ENCODE measurements at places on chromosomes 16 and 17.

DNA sequence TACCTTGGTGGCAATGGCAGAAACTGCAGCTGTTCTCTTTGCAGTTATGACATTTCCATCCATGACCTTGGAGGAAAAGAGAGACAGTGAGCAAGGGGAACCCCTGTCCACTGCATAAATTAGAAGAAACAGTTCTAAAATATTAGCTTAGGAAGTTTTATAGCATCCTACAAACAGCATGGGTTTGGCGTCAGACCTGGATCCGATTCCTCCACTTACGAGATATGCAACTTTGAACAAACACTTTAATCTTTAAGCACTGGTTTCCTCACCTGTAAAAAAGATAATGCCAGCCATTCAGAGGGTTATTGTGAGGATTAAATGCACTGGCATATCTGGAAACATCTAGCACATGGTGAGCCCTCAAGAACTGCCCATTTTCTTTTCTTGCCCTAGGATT is 2.6 kb downstream of the CRYM start:
- DNase-seq: no peak

- DNase-seq: no peak
These were observed 17.4 kb upstream of the ZNHIT3 start for GRCh38 chr17:36468903-36469635.

DNA sequence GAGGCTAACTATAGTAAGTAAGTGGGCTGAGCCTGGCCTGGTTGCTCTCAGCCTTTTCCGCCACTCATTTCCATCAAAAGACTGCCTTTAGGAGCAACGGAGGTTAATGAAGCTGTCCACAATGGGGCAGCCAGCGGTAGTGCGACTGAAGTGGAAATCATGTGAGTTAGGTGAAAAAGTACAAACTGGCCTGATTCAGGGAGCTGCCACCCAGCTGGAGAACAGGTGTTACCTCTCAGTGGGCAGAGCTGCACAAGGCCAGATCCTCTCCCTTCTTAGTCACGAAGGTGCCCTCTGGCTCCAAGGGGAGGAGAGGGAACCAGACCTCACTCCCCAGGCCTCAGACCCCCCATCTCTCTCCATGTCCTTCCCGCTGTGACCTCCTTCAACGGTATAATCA is 34.4 kb upstream of the CDRT4 start:
- no peak for DNase-seq

DNA sequence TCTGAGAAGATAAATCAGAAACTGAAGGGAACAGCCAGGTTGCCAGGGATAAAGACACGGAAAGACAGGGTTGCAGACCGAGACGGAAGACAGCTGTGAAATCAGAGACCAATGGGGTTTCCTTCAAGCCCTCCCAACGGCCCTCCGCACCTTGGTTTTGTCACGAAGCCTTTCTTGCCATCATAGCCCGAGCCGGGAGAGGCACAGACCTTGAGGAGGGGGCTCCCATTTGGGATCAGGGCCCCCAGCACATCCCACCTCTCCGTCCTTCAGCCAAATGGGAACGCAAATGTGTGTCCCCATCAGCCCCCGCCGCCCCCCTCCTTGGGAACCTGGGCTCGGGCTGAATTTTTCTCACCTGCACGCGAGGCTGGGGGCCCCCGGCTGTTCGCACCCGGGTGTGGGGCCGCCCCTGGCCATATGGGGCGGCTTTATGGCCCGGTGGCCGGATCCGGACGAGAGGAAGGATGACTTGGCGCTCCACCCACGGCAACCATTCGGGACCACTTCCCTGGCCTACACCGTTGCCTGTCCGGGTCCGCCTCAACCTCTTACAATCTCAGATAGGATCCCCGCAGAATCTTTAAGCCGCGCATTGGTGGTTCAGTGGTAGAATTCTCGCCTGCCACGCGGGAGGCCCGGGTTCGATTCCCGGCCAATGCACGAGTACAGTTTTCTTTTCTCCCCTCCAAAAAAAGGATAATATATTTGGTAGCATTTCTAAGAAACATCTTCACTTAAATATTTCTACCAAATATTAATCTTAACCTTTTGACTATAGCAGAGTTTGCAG is 1.4 kb upstream of the HES7 start:
- DNase-seq: peak; percentile 84

DNA sequence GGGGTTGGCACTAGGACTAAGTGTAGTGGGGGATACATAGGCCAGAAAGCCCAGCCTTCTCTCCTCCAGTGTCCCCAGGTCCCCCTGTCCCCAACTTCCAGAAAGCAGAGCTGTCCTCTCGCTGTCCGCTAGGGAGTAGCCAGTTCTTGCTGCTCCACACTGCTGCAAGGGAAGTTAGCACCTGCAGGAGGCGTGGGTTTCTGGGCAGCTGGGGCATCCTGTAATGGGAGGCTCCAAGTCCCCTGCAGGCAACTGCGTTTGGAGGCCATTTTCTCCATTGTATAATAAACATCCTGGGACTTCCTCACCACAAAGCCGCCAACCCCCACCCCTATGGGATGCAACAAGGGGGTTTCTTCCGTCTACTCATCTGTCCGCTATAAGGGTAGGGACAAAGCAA is 1.7 kb downstream of the RPRML start:
- DNase-seq: no peak

DNA sequence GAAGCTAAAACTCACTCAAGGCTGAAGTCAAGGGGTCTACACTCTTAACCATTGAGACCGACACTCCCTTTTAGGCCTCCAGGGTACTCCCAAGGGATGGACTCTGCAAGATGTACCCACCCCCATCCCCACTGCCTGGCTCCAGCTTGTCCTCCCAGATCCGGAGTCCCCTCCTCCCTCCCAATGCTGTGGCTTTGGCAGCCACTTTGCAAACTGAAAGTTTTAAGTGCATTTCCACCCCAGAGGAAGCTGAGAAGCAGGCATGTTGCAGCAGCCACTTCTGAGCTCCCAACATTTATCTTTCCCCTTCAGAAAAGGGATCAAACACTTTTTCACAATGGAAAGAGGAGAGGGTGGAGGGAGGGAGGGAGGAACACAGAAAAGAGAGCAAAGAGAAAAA is 115.2 kb downstream of the COPRS start:
- no peak for DNase-seq

- no peak for DNase-seq
These were observed 158.1 kb upstream of the CIBAR2 start for GRCh38 chr16:85270374-85270773.

GRCh38 chr17:16417896-16418684 is 2.7 kb downstream of the TRPV2 start:
- no peak for DNase-seq

- DNase-seq: no peak
These were observed 22.2 kb upstream of the RAB11FIP4 start for GRCh38 chr17:31369266-31369665.

- peak; percentile 43 for DNase-seq
These were observed 862 bp downstream of the DCAKD start for GRCh38 chr17:45050481-45051059.

DNA sequence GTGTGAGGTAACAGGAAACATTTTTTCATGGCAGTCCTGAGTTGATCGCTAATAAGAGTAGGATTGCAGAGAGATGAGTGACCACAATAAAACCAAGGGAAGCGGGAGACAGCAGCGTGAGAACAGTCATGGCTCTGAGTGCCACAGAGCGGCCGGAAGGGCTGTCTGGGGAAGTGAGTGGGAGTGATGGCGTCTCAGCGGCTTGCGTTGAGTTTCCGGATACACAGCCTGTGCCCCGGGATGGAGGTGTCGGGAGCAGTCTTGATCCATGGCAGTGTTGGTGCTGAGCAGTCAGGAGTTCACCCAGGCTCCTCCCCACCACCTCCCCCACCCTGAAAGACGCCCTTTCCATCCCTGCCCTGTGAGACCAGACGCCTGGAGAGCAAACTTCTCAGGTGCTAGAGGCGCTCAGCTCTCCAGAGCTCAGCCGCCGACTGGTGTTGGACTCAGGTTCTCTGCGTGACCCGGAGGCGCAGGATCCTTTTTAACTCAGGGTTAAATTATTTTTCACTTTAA is 59.8 kb downstream of the BANP start:
- DNase-seq: no peak

- DNase-seq: no peak
These were observed 359.6 kb upstream of the CCL2 start for GRCh38 chr17:33895491-33895890.

GRCh38 chr17:39208893-39209292 is 8.8 kb downstream of the RPL19 start:
- peak; percentile 25 for DNase-seq

- DNase-seq: peak; percentile 93
These were observed 9.4 kb downstream of the THRA start for GRCh38 chr17:40072040-40072734.

DNA sequence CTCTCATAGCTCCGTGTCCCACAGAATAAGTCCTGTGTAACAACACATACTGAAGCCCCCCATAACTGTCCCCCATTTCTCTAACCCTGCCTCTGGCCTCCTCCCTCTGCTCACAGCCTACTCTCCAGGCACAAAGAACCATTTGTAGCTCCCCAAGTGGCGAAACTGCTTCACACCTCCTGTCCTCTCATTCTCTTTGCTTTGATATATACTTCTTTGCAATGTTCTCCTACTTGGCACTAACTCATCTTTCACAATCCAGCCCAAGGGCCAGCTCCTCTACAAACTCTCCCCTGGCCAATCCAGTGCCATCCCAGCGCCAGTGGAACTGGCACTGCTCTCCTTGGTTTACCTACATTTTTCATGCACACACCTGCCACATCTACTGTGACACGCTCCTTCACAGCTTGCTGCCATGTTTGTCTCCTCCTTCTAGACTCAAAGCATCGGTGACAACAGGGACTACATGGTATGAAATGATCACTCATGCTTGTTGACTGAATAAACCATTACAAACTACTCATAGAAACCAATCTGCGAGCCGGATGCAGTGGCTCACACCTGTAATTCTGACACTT is 12.8 kb downstream of the CYTH1 start:
- no peak for DNase-seq

DNA sequence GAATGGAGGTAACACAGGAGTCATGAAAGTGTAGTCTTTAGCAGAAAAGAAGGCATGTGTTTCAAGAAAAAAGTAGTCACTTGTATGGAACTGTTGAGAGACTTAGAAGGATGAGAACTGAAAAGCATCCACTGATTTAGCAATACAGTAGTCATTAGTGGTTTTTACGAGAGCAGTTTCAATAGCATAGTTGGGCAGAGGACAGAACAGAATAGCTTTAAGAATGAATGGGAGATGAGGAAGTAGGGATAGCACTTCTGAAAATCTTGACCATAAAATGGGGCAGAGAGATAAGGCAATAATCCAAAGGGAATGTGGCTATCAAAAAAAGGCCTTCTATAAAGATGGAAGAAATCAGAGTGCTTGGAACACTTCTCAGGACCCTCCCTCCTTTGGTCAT is 64.8 kb upstream of the C17orf78 start:
- no peak for DNase-seq

GRCh38 chr17:38676706-38677504 is 2.1 kb upstream of the EPOP start:
- DNase-seq: peak; percentile 90

All from hematopoietic multipotent progenitor cell treated with erythropoietin and hydrocortisone succinate and interleukin-3 and kit ligand, for 8 days (in vitro differentiated cells).